ENCODE measurements at places on chromosomes 7 and 10.

DNA sequence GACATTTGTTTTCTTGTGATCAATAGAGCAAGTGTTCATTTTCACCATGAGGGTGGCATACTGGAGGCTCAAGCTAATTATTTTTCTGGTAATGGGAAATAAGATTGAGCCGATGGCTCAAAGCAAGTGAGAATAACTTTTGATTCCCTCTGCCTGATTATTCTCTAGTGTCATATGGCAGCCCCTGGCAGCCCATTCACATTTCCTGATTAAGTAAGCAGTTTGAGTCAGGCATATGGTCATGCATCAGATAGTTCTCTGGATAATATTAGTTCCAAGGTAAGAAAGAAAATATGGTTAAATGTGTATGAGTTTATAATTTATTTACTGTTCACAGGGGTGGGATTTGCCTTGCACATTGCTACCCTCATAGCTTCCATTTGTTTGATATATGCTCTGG lies 109.2 kb downstream of the DYNC1I1 start:
- no peak for DNase-seq
- no peak overlapping the region for H3K27ac ChIP-seq
- no peak overlapping the region for H3K4me3 ChIP-seq
- H3K36me3 ChIP-seq, result peaks cover 14% of the 10 kb centered on the region
- H3K27me3 ChIP-seq, result no peaks in the 10 kb centered on the region

DNA sequence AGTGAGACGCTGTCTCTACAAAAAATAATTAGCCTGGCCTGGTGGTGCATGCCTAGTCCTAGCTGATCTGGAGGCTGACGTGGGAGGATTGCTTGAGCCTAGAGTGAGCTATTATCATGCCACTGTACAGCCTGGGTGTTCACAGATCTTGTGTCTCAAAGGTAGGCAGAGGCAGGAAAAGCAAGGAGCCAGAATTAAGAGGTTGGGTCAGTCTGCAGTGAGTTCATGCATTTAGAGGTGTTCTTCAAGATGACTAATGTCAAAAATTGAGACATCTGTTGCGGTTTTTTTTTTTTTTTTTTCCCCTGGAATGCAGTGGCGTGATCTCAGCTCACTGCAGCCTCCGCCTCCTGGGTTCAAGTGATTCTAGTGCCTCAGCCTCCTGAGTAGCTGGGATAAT lies 5.4 kb downstream of the PPIA start:
- peaks cover 3% of the 10 kb centered on the region for H3K4me1 ChIP-seq
- no peaks in the 10 kb centered on the region for H3K27me3 ChIP-seq
- peaks cover 62% of the 10 kb centered on the region for H3K36me3 ChIP-seq
- no peak for DNase-seq
- no peak overlapping the region for H3K4me3 ChIP-seq
- H3K27ac ChIP-seq, result no peak overlapping the region

GRCh38 chr7:129828989-129829736 lies 123.6 kb downstream of the UBE2H start:
- H3K4me1 ChIP-seq, result peaks cover 16% of the 10 kb centered on the region
- peak; percentile 64 for DNase-seq
- peak overlapping the region; percentile 39 for H3K4me3 ChIP-seq
- H3K27me3 ChIP-seq, result no peaks in the 10 kb centered on the region
- peak overlapping the region; percentile 84 for H3K27ac ChIP-seq

GRCh38 chr7:47906883-47907282 lies 41.4 kb downstream of the PKD1L1 start:
- no peaks in the 10 kb centered on the region for H3K36me3 ChIP-seq
- H3K4me1 ChIP-seq, result peaks cover 8% of the 10 kb centered on the region
- no peak overlapping the region for H3K4me3 ChIP-seq
- no peak for DNase-seq

- peaks cover 4% of the 10 kb centered on the region for H3K36me3 ChIP-seq
- peaks cover 3% of the 10 kb centered on the region for H3K4me1 ChIP-seq
- no peak within 1 kb of the TSS for H3K27ac ChIP-seq
- H3K4me3 ChIP-seq, result peak within 1 kb of the TSS; percentile 83
These were observed at the start of gene FAM20C for GRCh38 chr7:191981-192649. Gene FAM20C, plus strand, starts transcription at chr7:192571. Its CDS starts 629 bp downstream, at chr7:193200.

DNA sequence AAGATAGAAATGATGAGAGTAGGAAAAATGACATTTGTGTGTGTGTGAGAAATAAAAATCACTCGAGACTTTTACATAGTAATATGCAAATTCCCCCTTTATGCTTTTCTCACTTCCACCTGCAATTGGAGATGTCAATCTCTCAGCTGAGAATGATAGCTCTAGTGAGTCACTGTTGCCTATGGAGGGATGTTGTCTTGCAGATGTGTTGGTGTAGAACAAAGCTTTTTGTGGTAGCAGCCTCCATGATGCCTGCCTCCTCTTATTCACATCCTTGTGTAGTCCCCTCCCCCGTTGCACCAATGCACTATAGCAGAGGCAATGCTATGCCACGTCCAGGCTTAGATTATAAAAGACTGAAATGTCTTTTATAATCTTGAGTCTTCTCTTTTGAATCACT lies 33.8 kb downstream of the SPAG6 start:
- H3K36me3 ChIP-seq, result no peaks in the 10 kb centered on the region
- no peaks in the 10 kb centered on the region for H3K4me1 ChIP-seq
- H3K4me3 ChIP-seq, result no peak overlapping the region
- H3K27ac ChIP-seq, result no peak overlapping the region
- no peaks in the 10 kb centered on the region for H3K27me3 ChIP-seq

DNA sequence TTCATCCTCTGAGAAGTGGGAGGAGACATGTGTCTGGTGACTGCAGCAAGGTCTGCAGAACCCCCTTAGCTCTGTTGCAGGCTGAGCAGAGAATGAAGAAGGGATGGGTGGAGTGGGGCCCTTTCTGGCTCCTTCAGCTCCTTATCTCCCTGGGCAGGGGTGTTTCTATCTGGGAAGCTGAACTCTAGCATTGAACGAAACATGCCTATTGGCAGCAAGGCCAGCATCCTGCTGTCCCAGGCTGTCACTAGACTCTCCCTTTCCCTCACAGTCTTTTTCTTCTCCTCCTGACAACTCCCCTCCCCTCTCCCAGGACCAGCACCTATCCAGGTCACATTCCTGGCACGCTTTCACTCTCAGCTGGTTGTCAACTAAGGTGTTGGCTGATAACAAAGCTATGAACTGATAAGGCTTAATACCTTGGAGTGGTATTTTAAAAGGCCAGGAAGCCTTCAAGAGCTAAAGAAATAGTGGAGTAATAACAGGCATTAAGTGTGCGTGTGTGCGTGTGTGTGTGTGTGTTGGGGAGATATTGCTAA lies 128.8 kb upstream of the FZD8 start:
- peaks cover 25% of the 10 kb centered on the region for H3K27me3 ChIP-seq
- peaks cover 6% of the 10 kb centered on the region for H3K4me1 ChIP-seq
- H3K36me3 ChIP-seq, result no peaks in the 10 kb centered on the region
- peak; percentile 89 for DNase-seq
- H3K27ac ChIP-seq, result no peak overlapping the region

DNA sequence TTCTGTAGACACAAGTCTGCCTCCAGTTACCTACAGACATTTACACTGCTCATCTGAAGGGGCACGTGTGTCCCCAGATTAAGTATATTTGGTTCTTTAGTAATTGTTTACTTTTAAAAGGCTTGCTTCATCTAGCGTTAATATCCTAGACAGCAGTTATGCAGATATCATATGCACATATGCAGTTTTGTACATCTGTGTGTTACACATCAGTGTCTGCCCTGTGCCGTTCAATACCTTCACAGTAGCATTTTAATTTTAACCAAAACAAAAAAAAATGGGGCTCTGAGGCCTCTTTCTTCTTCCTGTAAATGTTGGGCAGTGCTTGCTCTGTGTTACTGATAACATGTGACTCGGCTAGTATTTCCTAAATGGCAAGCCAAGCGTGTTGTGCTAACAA lies 331.4 kb upstream of the MGMT start:
- DNase-seq, result no peak
- H3K27me3 ChIP-seq, result no peaks in the 10 kb centered on the region
- H3K27ac ChIP-seq, result no peak overlapping the region
- no peak overlapping the region for H3K4me3 ChIP-seq
- H3K4me1 ChIP-seq, result no peaks in the 10 kb centered on the region

- no peak overlapping the region for H3K4me3 ChIP-seq
- H3K36me3 ChIP-seq, result no peaks in the 10 kb centered on the region
- H3K27me3 ChIP-seq, result no peaks in the 10 kb centered on the region
- H3K4me1 ChIP-seq, result peaks cover 23% of the 10 kb centered on the region
These were observed 91.3 kb downstream of the KLF6 start for GRCh38 chr10:3693698-3694080.

GRCh38 chr10:33293076-33293475 lies 41.4 kb downstream of the NRP1 start:
- DNase-seq, result no peak
- peaks cover 20% of the 10 kb centered on the region for H3K4me1 ChIP-seq
- H3K27ac ChIP-seq, result no peak overlapping the region
- H3K27me3 ChIP-seq, result no peaks in the 10 kb centered on the region
- H3K36me3 ChIP-seq, result peaks cover 32% of the 10 kb centered on the region
- no peak overlapping the region for H3K4me3 ChIP-seq

DNA sequence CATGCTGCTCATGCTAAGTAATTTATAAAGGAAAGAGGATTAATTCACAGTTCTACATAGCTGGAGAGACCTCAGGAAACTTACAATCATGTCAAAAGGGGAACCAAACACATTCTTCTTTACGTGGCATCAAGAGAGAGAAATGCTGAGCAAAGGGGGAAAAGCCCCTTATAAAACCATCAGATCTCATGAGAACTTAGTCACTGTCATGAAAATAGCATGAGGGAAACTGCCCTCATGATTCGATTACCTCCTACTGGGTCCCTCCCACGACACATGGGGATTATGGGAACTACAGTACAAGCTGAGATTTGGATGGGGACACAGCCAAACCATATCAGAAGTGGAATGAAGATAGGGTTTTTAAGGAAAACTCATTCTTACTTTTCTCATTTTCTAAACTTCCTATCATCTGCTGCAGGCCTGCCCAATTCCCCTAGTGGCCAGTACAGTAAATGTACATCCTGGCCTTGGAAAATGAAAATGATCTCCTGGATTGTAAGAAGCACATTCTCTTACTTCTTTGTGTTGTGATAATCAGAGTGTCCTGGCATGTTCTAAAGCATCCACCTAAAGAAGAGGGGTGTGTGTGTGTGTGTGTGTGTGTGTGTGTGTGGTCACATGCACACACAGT lies 421.5 kb downstream of the LRMDA start:
- DNase-seq, result no peak
- H3K27ac ChIP-seq, result no peak overlapping the region
- no peaks in the 10 kb centered on the region for H3K36me3 ChIP-seq
- H3K4me3 ChIP-seq, result no peak overlapping the region
- no peaks in the 10 kb centered on the region for H3K27me3 ChIP-seq
- H3K4me1 ChIP-seq, result no peaks in the 10 kb centered on the region

DNA sequence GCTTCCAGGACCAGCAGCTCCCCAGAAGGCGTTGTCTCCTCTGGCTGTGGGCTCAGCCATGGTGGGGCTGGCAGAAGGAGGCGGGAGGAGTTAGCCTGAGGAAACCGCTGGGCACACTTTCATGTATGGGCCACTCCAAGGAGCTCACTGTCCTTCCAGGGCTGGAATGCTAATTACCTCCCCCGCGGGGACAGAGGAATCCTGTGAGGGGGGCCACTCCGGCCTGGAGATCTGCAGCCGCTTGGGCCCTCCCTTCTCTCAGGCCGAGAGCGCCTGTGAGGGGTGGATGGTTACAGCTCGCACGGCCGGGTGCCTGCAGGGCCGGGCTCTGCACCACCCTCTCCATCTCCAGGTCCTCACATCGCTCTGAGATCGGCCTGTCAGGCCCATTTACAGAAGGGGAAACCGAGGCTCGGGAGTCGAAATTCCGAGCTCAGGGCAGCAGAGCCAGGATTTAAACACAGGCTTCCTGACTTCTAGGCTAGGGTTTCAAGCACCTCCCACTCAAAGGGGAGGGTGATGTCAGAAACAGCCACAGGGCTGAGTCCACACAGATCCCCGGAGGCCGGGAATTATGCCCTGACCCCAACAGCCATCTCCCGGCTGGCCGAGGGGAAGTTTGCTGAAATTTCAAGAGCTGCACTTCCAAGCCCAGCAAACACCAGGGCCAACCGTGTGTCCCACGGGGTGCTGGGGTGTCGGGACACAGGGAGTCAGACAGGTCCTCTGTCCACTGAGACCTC lies 59.1 kb downstream of the PDGFA start:
- no peak overlapping the region for H3K27ac ChIP-seq
- no peaks in the 10 kb centered on the region for H3K27me3 ChIP-seq
- peak; percentile 80 for DNase-seq
- no peaks in the 10 kb centered on the region for H3K36me3 ChIP-seq
- H3K4me3 ChIP-seq, result no peak overlapping the region

DNA sequence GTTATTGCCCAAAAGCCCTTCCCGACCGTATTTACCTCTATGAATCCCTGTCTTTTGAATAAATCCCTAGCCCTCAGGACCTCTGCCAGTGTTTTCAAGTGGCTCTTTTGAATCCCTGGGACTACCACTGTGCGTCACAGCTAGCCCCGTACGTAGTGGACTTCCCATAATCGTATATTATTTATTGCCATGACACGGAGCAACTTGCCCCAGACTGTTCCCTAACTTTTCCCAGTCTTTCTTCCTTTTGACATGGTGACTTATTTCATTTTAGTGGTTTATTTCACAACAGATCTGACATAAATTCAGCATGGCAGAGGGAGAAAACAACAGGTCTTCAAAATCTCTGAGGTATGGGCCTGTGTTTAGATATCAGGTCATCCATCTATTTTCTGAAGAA lies 318.6 kb upstream of the KLF6 start:
- no peak for DNase-seq
- no peaks in the 10 kb centered on the region for H3K4me1 ChIP-seq
- no peaks in the 10 kb centered on the region for H3K27me3 ChIP-seq
- no peak overlapping the region for H3K27ac ChIP-seq

GRCh38 chr10:132571650-132572544 lies 34.3 kb downstream of the INPP5A start:
- no peaks in the 10 kb centered on the region for H3K36me3 ChIP-seq
- H3K27me3 ChIP-seq, result no peaks in the 10 kb centered on the region
- no peak overlapping the region for H3K4me3 ChIP-seq

DNA sequence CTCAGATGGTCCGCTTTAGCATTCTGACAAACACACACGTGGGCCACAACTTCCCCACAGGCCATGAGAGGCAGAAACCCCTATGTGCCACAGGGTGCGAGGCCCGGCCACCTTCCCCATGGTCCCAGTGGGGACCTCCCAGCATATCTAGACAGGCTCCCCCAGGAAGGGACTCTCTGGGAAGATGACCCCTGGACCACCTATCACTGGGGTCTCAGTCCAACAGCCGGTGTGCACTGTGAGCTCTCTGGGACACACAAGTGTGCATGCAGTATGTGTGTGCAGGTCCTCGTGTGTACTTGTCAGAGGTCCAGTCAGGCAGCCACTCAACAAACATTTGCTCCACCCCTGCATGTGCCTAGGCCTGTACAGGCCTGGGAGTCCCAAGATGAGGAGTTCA lies 18.7 kb downstream of the GRID1 start:
- no peaks in the 10 kb centered on the region for H3K27me3 ChIP-seq
- H3K36me3 ChIP-seq, result no peaks in the 10 kb centered on the region
- H3K27ac ChIP-seq, result no peak overlapping the region

Data from endodermal cell (in vitro differentiated cells).